Keratinocyte (primary cell): ENCODE measurements at places on chromosomes 7 and 10. TPM values are rescaled to one million over a fixed set of nuclear protein-coding genes. Genes with fewer than 3 reads are reported as not detected.

DNA sequence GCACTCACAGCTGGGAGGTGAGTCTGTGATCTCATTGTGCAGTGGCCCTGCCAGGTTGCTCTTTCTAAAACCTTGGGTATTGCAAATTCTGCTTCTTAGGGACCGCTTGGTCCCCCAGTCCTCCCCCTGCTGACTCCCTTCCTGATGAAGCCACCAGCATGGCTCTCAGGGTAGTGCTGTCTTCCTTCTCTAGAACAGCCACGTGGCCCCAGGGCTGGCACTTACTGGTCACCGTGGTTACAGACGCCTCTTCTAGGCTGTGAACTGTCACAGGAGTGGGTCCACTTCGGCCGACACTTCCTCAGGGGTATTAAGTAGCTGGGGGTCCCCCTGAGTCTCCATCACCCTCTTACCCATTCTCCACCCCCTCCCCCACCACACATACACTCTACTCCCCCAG lies 2.7 kb upstream of the HTRA1 start:
- DNase-seq: no peak

DNA sequence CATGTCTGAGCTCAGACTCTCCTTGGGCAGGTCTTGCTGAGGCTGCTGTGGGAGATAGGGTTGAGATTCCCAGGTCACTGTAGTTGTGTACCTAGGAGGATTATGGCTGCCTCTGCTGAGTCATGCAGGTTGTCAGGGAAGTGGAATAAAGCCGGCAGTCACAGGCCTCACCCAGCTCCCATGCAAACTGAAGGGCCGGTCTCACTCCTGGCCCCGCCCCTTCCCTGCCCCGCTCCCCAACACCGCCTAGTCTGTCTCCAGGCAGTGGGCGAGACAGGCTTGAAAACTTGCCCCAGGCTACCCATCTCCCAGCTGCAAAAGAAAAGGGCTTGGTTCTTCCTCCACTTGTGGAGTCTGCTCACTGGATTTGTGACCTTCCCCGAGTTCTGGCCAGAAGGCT lies 41.6 kb upstream of the SDHAF3 start:
- no peak for DNase-seq

DNA sequence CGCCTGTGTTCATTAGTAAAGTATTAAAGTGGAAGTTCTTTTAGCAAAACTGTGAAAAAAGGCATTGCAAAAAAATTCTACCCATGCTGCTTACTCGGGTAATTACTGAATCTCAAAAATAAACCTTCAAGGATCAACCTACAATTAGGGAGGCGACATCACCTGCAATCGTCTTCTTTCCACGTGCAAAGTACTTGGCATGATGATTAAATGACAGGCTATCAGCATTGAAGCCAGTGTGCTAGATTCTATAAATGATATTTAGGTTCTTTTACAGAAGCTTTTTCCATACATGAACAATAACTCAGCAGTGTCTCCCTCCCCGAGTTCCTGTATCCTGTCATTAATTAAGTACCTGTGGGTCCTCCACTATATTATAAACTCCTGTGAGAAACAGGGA lies 105.8 kb downstream of the SFMBT2 start:
- no peak for DNase-seq

DNA sequence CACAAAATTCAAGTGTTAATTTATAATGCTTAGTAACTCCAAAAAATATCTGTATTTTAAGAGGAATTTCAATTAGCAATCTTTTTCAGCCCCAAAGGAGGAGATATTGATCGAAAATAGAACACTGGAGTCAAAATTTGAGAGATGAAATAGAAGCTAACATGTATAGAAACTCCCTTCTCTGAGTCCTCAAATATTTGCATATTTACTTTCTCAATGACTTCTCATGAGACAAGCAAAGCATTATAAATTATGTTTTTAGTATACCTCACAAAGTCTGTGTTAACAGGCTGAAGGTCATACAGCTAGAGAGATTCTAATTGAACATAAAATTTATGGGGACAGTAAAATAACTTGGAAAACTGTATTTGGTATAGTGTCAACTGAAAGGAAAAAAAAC lies 260.5 kb downstream of the GPAM start:
- no peak for DNase-seq

DNA sequence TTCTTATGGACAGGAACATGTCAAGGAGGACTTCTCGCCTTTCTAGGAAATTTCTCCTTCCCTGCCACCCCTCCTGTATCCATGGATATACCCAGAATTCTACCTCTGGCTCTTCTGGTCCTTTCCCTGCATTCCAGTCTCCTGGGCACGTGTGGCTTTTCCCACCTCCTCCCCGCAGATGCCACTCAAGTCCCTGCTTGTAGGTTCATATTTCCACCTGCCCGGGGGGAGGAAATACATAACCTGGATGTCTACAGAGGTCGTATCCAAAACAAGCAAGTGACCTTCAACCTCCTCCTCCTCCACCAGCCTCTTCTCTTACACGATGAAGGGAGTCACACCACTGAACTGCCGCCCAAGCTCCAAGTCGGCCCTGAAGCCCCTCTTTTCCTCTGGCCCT lies 20.7 kb downstream of the FGFR2 start:
- DNase-seq: no peak

- no peak for DNase-seq
Observed at GRCh38 chr7:1223196-1223981, 9.3 kb upstream of the UNCX start.

UNCX gene
- polyA plus RNA-seq: not detected in 3 replicates
